ENCODE measurements at places on chromosomes 7 and 10.

DNA sequence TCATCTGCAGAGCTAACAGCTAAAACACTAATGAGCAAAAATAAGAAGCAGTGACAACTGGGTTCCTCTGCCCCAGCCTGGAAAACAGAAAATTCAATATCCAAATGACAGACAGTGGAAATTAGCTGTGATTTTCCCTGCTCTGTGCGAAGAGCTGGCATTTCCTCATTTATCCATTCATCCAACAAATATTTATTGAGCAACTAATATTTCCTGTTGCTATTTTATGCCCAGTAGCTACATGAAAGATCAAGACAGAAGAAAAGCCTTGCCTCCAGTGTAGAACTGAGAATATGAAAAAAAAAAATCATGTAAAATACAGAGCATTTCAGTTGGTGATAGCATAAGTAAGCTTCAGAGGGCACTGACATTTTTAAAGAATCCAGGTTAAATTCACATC is 140.9 kb downstream of the ABCA13 start:
- DNase-seq = no peak

- no peak for DNase-seq
Measured at GRCh38 chr10:6794441-6794840, 214.4 kb upstream of the PRKCQ start.

- DNase-seq = no peak
Measured at GRCh38 chr7:42338231-42338915, 101.4 kb upstream of the GLI3 start.

- DNase-seq = no peak
Measured at GRCh38 chr10:17590969-17591645, 26.1 kb downstream of the HACD1 start.

GRCh38 chr7:106775552-106775936 is 89.5 kb upstream of the PIK3CG start:
- no peak for DNase-seq

DNA sequence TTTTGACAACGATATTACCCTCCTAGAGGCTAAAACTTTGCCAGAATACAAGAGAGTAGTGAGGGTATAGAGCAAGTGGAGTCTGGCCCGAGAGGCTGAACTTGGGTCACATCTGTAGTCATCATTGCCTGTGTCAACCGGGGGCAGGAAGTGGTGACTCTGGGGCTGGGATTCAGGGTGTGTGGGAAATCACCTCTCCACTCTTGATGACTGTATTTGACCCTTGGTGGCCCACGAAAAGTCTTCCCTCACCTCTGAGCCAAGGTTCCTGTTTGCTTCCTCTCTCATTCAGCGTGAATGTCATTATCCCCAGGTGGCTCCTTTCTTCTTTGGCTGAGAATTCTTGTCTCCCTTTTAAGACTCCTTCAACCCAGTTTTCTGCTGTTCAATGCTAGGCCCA is 240.4 kb downstream of the ABCA13 start:
- no peak for DNase-seq

GRCh38 chr7:16712916-16713315 is 40.6 kb upstream of the TSPAN13 start:
- no peak for DNase-seq

DNA sequence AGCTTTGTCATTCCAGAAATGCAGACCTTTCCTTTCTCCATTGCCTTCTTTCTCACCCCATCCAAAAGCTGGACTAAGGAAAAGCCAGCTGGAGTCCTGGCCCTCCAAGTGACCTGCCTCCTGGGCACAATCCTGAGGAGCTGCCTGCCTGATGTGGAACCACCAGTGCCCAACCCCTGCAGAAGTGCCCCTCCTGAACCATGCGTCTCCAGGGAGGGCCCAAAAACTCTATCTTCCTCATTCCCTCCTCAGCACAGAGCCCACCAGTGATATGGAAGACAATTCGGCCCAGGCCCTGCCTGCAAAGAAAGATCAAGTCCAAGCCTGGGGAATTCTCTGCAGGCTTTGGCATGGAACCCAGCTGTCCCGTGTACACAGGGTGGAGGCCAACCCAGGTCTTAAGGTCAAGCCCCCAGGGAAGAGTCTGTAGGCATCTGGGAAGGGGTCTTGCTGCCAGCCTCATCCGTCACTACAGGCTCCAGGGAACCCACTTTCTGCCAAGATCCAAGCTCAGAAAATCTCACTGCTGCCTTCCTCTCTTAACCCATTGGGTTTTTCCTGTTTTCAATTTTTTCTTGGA is 3.5 kb upstream of the GRID1 start:
- no peak for DNase-seq

DNA sequence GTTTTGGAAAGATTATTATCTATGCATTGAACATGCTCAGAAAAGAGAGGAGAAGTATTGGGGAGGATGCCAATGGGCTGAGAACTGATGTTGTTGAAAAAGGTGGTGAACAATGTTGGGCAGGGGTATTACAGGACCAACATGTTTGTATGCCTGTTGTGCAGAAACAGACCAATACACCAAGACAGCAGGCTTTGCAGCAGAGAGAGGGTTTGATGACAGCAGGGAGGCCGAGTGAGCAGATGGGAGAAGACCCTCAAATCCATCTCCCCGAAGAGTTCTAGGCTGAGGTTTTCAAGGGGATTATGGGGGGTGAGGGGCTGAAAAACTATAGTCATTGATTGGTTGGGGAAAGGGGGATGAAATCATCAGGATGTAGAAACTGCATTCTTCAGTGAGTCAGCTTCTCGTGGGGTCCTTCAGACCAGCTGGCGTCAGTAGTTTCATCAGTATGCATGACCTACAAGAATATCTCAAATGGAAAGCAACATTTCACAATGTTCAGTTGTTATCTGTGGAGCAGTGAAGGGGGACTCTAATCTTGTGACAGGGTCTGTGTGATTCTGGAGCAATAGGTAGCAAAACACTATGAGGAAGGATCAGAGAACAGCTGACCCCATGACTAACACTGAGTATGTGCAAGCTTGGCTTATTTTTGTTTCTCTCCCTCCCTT is 167.8 kb downstream of the BAMBI start:
- no peak for DNase-seq

- DNase-seq = no peak
Measured at GRCh38 chr7:134925766-134926165, 60.5 kb upstream of the AGBL3 start.

DNA sequence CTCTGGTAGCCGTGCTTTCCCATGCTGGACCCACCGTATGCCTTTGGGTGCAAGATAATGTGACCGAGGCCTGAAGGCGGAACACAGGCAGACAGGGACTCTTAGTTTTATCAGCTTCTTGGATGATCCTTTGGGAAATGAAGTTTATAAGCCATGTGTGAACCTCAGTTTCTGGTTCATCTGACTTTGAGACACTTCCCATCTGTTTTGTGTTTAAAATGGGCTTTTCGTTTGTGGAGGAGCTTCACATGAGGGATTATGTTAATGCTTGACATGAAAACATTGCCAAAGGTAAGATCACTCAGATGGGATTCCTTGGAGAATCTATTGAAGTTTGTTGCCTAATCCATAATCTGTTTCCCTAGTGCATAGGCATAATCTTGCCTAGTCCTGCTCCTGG is 249.8 kb upstream of the LYZL1 start:
- DNase-seq = no peak

DNA sequence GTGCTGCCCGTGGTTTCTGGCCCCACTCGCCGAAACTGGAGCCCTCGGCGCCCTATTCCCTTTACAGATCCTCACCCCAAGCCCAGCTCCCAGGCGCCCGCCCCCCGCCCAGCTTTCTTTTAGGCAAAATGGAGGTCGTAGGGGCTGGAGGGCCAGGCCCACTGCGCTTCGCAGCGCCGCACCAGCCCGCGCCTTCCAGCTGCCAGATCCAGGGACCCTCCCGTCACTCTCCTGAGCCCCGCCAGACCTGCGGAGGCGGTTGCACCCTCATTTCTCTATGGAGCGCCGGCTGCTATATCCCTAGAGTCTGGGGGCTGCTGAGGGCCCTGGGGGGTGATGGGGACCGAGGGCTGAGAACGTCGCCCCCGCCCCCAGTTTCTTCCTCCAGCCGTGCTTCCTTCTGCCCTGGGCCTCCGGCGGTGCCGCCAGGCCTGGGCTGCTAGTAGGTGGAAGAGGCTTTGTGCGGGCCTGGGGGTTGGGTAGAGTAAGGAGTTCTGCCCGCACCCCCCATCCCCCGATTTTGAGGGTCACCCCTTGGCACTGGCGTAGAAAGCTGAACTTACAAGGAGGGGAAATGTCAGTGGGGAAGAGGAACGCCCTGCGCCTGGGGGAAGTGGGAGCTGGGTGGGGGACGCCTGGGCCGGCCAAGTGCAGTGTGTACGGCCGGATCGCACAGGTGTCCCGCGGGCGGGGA is 1.0 kb downstream of the GNB2 start:
- peak; percentile 48 for DNase-seq
